Stimulated activated CD4-positive, alpha-beta T cell treated with anti-CD3 and anti-CD28 coated beads, TNF-alpha, amount 100 ng/mL, for 24 hours (primary cell): ENCODE measurements at places on chromosomes 12 and 14.

DNA sequence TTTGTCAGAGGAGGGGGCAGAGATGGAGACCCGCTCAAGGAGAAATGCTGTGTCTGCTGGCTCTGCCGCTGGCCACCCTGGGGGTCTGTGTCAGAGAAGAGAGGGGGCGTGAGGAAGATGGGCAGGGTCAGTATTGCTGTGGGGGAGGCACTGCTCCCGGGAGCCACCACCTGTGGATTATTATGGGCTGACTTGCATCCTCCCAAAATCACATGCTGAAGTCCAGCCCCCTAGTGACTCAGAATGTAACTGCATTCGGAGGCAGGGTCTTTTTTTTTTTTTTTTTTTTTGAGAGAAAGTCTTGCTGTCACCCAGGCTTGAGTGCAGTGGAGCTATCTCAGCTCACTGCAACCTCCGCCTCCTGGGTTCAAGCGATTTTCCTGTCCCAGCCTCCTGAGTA, 12.3 kb downstream of the ABCD4 start:
- no peak for DNase-seq

- DNase-seq = no peak
Measured at GRCh38 chr12:68378872-68379606, 46.9 kb upstream of the MDM1 start.

GRCh38 chr12:82015623-82016347, 256.6 kb upstream of the PPFIA2 start:
- DNase-seq = no peak

DNA sequence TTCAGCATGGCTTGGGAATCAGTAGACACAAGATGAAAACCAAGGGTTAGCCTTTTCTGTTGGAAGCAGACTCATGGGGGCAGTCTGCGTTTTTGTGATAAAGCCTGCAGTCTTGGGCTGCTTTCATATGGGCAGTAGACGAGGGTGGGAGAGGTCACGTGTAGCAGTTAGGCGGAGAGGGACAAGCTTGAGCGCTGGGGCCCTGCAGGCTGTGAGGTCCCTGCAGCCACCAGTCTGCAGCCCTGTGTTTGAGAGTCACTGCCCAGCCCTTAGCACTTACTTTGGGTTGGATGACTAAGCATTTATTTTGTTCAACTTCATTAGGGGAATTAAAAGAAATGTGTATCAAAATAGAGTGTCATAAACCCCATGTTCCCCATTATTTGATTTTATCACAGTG, 37.2 kb downstream of the EP400 start:
- no peak for DNase-seq

GRCh38 chr12:124184456-124184855, 110.4 kb upstream of the RFLNA start:
- no peak for DNase-seq

- DNase-seq = no peak
Measured at GRCh38 chr12:52522346-52523011, 2.3 kb upstream of the KRT5 start.

DNA sequence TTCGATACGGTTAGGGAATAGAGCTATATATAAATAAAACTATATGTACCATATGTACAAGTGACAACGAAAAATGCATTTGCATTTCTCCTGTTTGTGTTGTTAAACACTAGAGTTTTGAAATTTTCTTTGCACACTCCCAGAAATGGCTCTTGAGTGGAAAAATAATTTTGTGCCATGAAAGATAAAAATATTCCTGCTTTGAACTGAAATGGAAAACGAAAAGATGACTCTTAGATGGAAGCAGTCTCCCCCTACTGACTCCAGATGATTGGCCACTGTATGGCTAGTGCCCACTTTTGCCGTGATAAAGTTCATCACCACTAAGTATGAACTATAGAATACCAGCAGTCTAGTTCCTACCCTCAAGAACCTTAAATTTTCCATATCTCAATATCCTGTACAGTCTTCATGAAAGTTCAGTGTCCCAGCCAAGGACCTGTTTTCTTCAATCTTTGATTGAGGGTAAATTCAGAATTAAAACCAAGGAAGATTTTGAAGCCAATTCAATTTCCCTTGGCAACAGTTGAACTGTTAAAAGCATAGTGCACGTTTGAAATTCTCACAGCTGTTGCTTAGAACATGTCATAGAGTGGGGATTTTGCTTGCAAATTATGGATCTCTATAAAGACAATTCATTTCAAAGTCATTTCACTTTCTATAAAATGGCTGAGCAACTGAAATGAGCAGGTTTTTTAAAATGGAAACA, 1.6 kb upstream of the PPP2R5E start:
- DNase-seq = no peak

DNA sequence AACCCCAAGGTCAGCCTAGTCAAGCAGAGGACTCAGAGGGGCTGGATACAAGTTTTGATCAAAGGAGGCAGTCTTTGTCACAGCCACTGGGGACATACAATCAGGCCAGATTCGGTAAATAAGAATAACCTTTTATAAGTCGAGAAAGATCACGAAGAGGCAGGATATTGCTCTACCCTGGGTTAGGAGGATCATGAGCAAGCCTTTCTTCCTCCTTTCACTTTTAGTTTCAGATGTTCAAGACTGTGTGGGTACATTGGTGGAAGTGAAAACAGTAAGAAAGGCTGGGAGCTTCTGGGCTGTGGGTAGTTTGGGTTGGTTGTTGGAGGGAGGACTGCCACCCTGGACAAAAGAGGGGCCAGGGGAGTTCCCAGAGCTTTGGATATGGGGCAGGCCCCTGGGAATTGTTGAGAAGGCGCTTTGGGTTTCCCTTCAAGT, 127.7 kb downstream of the SNAPC1 start:
- peak; percentile 21 for DNase-seq

DNA sequence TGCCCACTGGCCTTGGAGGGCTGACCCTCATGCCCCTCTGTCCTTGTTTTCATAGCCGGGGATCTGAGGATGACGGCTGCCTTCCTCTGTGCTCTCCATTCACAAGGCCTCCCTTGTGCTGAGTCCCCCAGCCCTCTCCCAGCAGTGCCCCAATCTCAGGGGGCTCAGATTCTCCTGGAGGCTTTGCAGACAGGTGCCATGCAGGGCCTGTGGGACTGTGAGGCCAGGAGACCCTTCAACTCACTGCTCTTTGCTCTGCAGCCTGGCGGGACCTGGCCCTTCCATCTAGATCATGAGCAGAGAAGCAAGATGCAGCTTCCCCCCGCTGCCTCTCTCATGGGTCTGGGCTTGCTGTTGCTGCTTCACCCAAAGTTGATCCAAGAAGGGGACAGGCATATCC, 356.0 kb downstream of the BCL11B start:
- no peak for DNase-seq

- DNase-seq = no peak
Measured at GRCh38 chr12:6647083-6647604, at the start of gene ACRBP. ACRBP (minus strand) TSS chr12:6647432; CDS start chr12:6647366, 66 bp downstream.

DNA sequence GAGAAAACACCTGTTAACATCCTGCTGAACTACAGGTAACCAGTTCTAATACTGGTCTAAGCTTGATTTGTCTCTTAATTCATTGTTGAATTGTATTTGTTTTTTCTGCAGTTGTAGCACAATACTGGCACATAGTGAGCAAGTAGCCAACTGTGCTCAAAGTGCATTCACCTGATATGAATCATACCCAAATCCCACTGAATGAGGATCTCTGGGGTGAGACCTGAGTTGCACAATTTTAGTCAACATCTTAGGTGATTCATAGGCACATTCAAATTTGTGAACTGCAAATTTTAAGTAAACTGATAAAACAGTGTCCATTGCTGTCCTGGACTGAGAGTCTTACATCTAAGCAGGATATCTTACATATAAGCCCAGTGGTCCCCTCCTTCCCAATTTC, 12.8 kb downstream of the KCNC2 start:
- DNase-seq = no peak

DNA sequence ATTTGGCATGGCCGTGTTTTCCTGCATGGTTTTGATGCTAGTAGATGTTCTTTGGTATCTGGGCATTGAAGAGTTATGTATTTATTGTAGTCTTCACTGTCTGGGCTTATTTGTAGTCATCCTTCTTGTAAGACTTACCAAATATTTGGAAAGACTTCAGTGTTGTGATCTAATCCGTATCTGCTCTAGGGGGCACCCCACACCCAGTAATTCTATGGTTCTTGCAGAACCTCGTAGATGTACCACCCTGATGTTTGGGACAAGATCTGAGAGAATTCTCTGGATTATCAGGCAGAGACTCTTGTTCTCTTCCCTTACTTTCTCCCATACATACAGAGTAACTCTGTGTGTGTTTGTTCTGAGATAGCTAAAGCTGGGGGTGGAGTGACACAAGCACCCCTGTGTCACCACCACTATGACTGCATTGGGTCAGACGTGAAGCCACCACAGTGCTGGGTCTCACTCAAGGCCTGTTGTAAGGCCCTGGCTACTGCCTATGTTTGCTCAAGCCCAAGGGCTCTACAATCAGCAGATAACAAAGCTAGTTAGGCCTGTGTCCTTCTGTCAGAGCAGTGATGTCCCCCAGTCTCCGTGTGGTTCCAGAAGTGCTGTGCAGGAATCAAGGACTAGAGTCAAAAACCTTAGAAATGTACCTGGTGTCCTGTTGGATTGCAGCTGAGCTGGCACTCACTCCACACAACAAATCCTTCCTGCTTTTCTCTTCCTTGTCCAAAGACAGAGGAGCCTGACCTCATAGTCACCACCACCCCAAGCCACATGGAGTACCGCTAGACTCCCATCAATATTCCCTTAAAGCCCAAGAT, 9.6 kb downstream of the RDH16 start:
- DNase-seq = no peak

DNA sequence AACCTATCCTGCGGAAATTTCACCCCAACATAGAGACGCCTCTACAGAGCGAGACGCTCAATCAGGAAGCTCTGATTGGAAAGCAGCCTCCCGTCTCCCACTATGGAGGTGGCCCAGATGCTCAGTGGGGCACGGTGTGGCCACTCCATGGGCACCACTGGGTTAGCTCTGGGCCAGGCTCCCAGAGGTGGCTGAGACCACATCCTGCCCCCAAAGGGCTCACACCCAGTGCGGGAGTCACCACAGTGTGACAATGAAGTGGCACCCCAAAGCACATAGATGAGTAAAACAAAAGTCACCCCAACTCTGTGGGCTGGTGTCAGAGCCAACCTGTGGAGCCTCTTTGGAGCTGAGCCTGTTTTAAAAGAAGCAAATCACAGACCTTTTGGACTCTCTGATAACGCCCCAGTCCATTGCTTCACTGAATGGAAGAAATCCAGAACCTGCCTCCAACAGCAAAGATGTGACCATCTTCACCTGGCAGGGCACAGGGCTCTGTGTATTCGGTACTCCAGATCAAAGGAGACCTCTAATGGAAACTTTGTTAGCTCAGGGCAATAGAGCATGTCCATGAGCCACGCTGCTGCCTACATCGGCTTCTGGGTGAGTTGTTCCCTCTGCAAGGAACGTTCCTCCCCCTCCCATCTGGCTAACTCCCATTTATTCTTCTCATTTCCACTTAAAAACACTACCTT, 19.6 kb downstream of the CLMN start:
- no peak for DNase-seq

DNA sequence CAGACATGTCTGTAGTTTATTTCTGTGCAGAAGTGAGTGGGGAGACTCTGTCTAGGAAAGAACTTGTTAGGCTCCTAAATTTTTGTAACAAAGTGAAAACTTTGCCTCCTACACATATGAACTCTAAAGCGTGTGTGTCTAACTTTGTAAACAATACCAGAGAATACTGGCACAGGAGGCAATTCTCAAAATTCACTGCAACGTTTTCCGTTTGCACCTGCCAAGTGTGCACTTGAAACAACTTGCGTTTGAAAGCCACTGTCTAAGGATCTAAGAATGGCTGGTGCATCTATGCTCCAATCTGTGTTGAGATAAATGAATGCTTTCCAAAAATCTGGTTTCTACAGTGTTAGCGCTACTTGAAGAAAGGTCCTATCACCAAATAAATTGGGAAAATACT, 15.3 kb downstream of the GRIP1 start:
- DNase-seq = no peak

- no peak for DNase-seq
Measured at GRCh38 chr12:63952995-63953394, 108.5 kb downstream of the SRGAP1 start.

DNA sequence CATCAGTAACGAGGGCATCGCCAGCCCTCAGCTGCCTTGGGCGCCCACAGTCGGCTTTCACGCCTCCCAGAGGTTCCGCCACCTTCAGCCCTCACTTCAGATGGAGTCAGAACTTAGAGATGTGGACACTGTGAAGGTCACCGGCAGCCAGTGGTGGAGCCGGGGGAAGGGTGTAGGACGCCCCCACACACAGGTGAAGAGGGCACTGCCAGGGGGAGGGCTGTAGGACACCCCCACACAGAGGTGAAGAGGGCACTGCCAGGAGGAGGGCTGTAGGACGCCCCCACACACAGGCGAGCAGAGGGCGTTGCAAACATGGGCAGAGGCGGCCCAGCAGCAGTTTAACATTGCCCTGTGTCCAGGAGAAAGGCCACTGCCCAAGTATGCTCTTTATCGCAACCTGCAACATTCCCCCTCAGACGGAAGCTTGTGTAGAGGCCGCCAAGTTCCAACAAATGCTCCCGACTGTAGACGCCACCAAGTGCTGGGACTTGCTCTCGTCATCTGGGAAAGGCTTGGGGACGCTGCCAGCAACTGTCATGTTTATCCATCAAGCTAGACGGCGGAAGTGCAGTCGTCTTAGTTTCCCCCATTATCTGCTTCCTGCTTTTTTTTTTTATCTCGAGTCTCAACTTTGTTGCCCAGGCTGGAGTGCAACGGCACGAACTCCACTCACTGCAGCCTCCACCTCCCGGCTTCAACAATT, 4.9 kb upstream of the ANKLE2 start:
- DNase-seq = no peak
